ENCODE measurements at places on chromosomes 3 and 15. TPM values are rescaled to one million over a fixed set of nuclear protein-coding genes. Genes with fewer than 3 reads are reported as not detected.

- H3K27ac ChIP-seq = no peak overlapping the region
- no peak overlapping the region for H3K4me3 ChIP-seq
These were observed 5.4 kb upstream of the SENP7 start for GRCh38 chr3:101518421-101518871.

GRCh38 chr3:95356764-95357501 lies 1294.1 kb downstream of the NSUN3 start:
- H3K4me1 ChIP-seq = no peaks in the 10 kb centered on the region
- H3K27ac ChIP-seq = no peak overlapping the region
- H3K27me3 ChIP-seq = no peaks in the 10 kb centered on the region
- H3K36me3 ChIP-seq = no peaks in the 10 kb centered on the region
- H3K4me3 ChIP-seq = no peak overlapping the region

DNA sequence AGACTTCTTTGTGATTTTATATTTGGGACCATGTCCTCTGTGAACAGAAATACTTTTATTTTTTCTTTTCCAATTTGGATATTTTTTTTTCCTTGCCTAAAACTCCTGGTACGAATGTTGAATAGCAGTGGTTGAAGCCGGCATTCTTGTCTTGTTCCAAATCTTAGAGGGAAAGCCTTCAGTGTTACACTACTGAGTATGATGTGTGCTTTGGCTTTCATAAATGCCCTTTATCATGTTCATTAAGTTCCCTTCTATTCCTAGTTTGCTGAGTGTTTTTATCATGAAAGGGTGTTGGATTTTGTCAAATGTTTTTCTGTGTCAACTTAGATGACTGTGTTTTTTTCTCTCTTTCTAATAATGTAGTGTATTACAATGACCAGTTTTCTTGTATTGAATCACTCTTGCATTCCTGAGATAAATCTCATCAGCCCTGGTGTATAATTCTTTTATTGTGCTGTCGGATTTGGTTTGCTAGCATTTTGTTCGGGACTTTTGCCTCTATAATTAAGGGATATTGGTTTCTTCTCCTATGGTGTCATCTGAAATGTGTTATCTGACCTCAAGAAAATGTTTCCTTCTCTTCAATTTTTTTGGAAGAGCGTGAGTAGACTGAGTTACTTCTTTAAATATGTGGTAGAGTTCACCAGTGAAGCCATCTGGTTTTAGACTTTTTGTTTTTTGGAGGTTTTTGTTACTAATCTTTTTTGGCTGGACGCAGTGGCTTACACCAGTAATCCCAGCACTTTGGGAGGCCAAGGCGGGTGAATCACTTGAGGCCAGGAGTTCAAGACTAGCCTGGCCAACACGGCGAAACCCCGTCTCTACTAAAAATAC lies 33.3 kb downstream of the MAP1A start:
- H3K27me3 ChIP-seq = no peaks in the 10 kb centered on the region
- no peak for DNase-seq
- H3K4me1 ChIP-seq = no peaks in the 10 kb centered on the region
- H3K4me3 ChIP-seq = no peak overlapping the region

The CTXN2 gene
- not detected for total RNA-seq

DNA sequence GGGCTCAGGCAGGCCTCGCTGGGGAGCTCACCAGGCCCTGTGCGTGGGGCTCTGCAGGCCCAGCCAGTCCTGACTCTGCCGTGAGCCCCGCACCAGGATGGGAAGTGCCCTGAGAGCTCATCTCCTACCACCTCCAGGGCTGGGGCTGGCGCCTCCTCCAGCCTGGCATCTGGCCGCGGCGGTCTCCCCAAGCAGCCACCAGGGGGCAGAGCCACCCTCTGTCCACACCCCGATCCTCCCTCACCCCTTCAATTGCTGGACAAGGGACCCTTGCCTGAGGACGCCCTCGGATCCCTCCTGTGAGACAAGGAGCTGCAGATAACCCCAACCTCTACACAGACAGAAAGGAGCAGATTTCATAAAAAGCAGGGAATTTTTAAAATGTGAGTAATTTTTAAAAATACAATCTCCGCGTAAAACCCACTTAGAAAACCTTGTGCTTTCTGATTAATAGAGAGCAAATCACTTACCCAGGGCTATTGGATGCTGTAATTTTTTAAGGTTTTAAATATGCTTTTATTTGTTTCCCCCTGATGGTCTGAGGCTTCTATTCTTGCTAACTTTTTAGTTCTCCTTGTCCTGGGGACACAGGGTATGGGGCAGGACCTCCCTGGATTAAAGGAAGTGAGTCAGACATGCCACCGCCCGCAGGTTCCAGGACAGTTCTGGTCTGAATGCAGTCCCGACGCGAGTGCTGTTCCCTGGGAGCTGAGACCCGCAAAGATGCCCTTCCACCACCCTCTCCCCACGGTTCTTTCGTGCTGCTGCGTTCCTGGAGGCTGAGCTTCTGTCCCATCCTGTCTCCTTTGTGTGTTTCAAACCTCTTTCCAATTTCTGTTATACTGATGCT lies 52.3 kb upstream of the CHRNA7 start:
- no peak overlapping the region for H3K4me3 ChIP-seq
- DNase-seq = peak; percentile 45
- no peaks in the 10 kb centered on the region for H3K27me3 ChIP-seq
- peaks cover 10% of the 10 kb centered on the region for H3K4me1 ChIP-seq
- H3K36me3 ChIP-seq = no peaks in the 10 kb centered on the region

The MESP2 gene
- not detected for total RNA-seq

The GP9 gene
- total RNA-seq = 4.3 TPM

The MGLL gene
- 253 TPM for total RNA-seq

GRCh38 chr3:85005946-85006345 lies 47.2 kb downstream of the CADM2 start:
- no peaks in the 10 kb centered on the region for H3K27me3 ChIP-seq
- no peak overlapping the region for H3K4me3 ChIP-seq
- H3K27ac ChIP-seq = no peak overlapping the region
- no peaks in the 10 kb centered on the region for H3K36me3 ChIP-seq
- DNase-seq = no peak
- H3K4me1 ChIP-seq = no peaks in the 10 kb centered on the region

The SLC28A2 gene
- 0.20 TPM for total RNA-seq

The PLIN1 gene
- total RNA-seq = 0.29 TPM

GRCh38 chr3:37906734-37907282 lies 45.1 kb downstream of the CTDSPL start:
- H3K36me3 ChIP-seq = no peaks in the 10 kb centered on the region
- DNase-seq = no peak
- no peaks in the 10 kb centered on the region for H3K27me3 ChIP-seq
- H3K4me1 ChIP-seq = peaks cover 24% of the 10 kb centered on the region

DNA sequence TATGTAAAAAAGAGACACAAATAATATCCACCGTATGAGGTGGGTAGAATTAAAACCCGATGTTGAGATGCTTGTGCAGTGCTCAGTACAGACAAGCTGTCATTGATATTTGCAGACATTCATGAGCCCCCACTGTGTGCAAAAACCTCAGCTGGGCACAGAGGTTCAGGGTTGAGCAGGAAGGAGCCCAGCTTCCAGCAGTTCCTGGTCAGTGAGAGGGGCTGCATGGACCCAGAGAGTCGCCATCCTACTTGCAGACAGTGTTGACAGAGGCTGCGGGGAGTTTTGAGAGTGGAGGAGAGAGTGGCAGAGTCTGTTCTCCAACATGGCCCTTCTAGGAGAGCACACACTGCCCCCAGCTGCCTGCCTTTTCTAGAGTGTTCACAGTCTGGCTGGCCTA lies 6.1 kb upstream of the LTF start:
- H3K36me3 ChIP-seq = no peaks in the 10 kb centered on the region
- no peak overlapping the region for H3K4me3 ChIP-seq
- no peak overlapping the region for H3K27ac ChIP-seq
- H3K27me3 ChIP-seq = no peaks in the 10 kb centered on the region
- H3K4me1 ChIP-seq = peaks cover 6% of the 10 kb centered on the region

The KCNMB3 gene
- total RNA-seq = 3.1 TPM

- no peak overlapping the region for H3K27ac ChIP-seq
- H3K4me1 ChIP-seq = peaks cover 18% of the 10 kb centered on the region
- H3K36me3 ChIP-seq = peaks cover 34% of the 10 kb centered on the region
- H3K4me3 ChIP-seq = peak overlapping the region; percentile 38
- H3K27me3 ChIP-seq = no peaks in the 10 kb centered on the region
These were observed 1.0 kb downstream of the CPNE9 start for GRCh38 chr3:9704347-9705322.

GRCh38 chr3:49412632-49413337 lies 562 bp downstream of the TCTA start:
- H3K4me3 ChIP-seq = peak overlapping the region; percentile 88
- H3K4me1 ChIP-seq = peaks cover 70% of the 10 kb centered on the region
- H3K36me3 ChIP-seq = no peaks in the 10 kb centered on the region
- DNase-seq = no peak
- peak overlapping the region; percentile 92 for H3K27ac ChIP-seq

GRCh38 chr3:174330303-174330702 lies 528.8 kb upstream of the NAALADL2 start:
- no peaks in the 10 kb centered on the region for H3K36me3 ChIP-seq
- H3K4me1 ChIP-seq = no peaks in the 10 kb centered on the region
- no peak overlapping the region for H3K4me3 ChIP-seq
- no peak overlapping the region for H3K27ac ChIP-seq
- H3K27me3 ChIP-seq = no peaks in the 10 kb centered on the region
- DNase-seq = no peak

- H3K4me1 ChIP-seq = no peaks in the 10 kb centered on the region
- H3K4me3 ChIP-seq = no peak overlapping the region
- no peaks in the 10 kb centered on the region for H3K36me3 ChIP-seq
These were observed 194.5 kb upstream of the TBC1D5 start for GRCh38 chr3:17936736-17937480.

DNA sequence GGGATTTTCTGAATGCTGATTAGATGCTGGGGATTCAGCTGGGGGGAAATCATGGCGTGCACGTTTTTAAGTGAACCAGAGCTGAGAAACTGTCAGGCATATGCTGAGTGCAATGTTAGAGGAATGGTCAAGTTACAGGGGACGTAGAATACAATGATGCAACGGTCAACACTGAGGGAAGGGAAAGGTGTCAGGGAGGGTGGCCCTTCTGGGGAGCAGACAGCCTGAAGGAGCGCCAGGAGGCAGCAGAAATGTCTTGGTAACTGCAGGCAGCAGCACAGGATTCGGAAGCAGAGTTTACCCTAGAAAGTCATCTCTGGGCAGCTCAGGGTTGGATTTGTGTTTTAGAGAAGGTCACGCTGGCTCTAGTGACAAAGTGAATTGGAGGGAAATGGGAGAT lies 47.6 kb upstream of the RGMA start:
- H3K27ac ChIP-seq = no peak overlapping the region
- DNase-seq = no peak
- H3K27me3 ChIP-seq = no peaks in the 10 kb centered on the region
- no peaks in the 10 kb centered on the region for H3K4me1 ChIP-seq

The C15orf62 gene
- total RNA-seq = 2.3 TPM

The CFAP100 gene
- 32.5 TPM for total RNA-seq

- peak; percentile 40 for DNase-seq
- H3K27ac ChIP-seq = peak overlapping the region; percentile 98
- peak overlapping the region; percentile 80 for H3K4me3 ChIP-seq
- H3K36me3 ChIP-seq = no peaks in the 10 kb centered on the region
- no peaks in the 10 kb centered on the region for H3K27me3 ChIP-seq
These were observed 579 bp upstream of the UBE3A start for GRCh38 chr15:25439369-25439836.

The MAP1A gene
- 7.6 TPM for total RNA-seq

- no peak overlapping the region for H3K4me3 ChIP-seq
- H3K27ac ChIP-seq = no peak overlapping the region
- H3K36me3 ChIP-seq = no peaks in the 10 kb centered on the region
- DNase-seq = no peak
These were observed 3.6 kb upstream of the LPCAT4 start for GRCh38 chr15:34370643-34371042.

The SELENOS gene
- 74.1 TPM for total RNA-seq

GRCh38 chr3:110799271-110799670 lies 272.3 kb upstream of the NECTIN3 start:
- H3K4me1 ChIP-seq = no peaks in the 10 kb centered on the region
- no peaks in the 10 kb centered on the region for H3K36me3 ChIP-seq
- no peaks in the 10 kb centered on the region for H3K27me3 ChIP-seq
- no peak overlapping the region for H3K4me3 ChIP-seq

GRCh38 chr3:126021702-126022101 lies 52.7 kb downstream of the ROPN1B start:
- no peak overlapping the region for H3K4me3 ChIP-seq
- H3K27me3 ChIP-seq = no peaks in the 10 kb centered on the region
- H3K27ac ChIP-seq = no peak overlapping the region
- peaks cover 6% of the 10 kb centered on the region for H3K36me3 ChIP-seq
- no peak for DNase-seq

GRCh38 chr3:109136523-109136922 lies at the start of gene C3orf85:
Gene C3orf85, plus strand, starts transcription at chr3:109136719. Its CDS starts 129 bp downstream, at chr3:109136848.
- no peaks in the 10 kb centered on the region for H3K27me3 ChIP-seq
- H3K27ac ChIP-seq = no peak within 1 kb of the TSS
- no peak within 1 kb of the TSS for H3K4me3 ChIP-seq
- no peaks in the 10 kb centered on the region for H3K36me3 ChIP-seq

- peak overlapping the region; percentile 62 for H3K4me3 ChIP-seq
- H3K27me3 ChIP-seq = no peaks in the 10 kb centered on the region
- DNase-seq = no peak
- H3K27ac ChIP-seq = peak overlapping the region; percentile 100
- peaks cover 16% of the 10 kb centered on the region for H3K4me1 ChIP-seq
These were observed 1.8 kb upstream of the GSK3B start for GRCh38 chr3:120095979-120096426.

DNA sequence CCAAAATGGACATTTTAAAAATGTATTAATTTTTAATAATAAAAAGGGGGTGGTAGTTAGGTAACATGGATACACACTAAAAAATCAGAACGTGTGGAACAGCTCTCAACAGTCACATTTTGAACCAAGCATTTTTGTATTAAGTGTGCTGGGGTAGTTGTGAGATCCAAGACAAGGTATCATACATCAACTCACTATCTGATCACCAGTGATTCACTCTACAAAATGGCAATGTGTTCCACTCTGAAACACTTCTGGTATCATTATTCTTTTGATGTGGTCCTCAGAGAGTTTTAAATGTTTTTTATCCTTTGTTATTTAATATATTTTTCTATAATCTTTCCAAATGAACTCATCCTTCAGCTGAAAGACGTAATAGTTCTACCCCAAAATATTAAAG lies 5.4 kb downstream of the HACL1 start:
- no peak overlapping the region for H3K4me3 ChIP-seq
- no peak overlapping the region for H3K27ac ChIP-seq
- no peak for DNase-seq
- H3K36me3 ChIP-seq = no peaks in the 10 kb centered on the region

DNA sequence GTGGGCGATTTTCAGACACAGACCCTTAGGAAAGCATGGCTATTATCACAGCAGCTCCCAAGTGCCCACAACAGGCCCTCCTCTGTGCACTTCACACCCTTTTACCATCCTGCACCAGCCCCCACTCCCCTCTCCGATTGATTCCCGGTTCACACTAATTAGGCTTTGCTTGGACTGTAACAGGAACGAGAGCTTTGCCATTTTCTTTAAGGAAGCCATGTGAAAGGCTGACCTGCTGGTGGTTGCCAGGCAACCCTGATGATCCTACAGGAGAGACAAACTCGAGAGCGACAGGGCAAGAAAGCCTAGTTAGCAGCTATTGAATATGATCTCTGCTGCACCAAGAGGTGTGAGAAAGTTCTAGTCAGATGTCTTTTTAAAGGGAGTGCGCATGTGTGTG lies 28.2 kb upstream of the DET1 start:
- H3K4me1 ChIP-seq = no peaks in the 10 kb centered on the region
- no peaks in the 10 kb centered on the region for H3K36me3 ChIP-seq
- no peak for DNase-seq
- H3K4me3 ChIP-seq = no peak overlapping the region
- no peak overlapping the region for H3K27ac ChIP-seq
- H3K27me3 ChIP-seq = no peaks in the 10 kb centered on the region

Data from upper lobe of left lung (tissue), 6 donors.